ENCODE measurements at places on chromosomes 11 and 22. TPM values are rescaled to one million over a fixed set of nuclear protein-coding genes. Genes with fewer than 3 reads are reported as not detected.

The RIMBP3B gene
- total RNA-seq = 0.29 TPM

The LUZP2 gene
- total RNA-seq = not detected

GRCh38 chr11:25890626-25891260 is 441.2 kb upstream of the ANO3 start:
- no peak for DNase-seq
- H3K4me3 ChIP-seq = no peak overlapping the region
- H3K27ac ChIP-seq = no peak overlapping the region
- H3K27me3 ChIP-seq = no peaks in the 10 kb centered on the region
- no peaks in the 10 kb centered on the region for H3K36me3 ChIP-seq

DNA sequence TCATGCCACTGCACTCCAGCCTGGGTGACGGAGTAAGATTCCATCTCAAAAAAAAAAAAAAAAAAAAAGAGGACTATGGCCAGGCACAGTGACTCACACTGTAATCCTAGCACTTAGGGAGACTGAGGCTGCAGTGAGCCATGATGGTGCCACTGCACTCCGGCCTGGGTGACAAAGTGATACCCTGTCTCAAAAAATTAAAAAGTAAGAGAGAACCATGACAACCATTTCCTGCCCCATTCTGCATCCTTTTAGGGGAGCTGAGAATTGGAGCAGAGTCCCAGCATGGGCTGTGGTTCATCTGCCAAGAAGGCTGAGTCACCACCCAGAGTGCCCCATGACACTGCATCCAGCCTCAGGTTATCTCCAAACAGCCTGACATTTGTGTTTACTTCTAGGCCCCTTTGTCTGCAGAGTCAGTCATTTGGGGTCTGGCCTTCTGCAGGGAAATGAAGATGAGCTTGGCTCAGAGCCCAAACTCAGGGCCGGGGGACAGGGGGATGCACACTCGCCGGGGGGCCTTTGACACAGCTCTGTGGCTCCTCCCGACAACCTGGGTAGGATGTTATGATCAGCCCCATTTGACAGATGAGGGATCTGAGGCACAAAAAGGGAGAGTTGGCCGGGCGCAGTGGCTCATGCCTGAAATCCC is 4.7 kb downstream of the CSDC2 start:
- no peak overlapping the region for H3K4me3 ChIP-seq
- H3K4me1 ChIP-seq = peaks cover 5% of the 10 kb centered on the region
- H3K36me3 ChIP-seq = no peaks in the 10 kb centered on the region
- no peak overlapping the region for H3K27ac ChIP-seq
- DNase-seq = peak; percentile 72

DNA sequence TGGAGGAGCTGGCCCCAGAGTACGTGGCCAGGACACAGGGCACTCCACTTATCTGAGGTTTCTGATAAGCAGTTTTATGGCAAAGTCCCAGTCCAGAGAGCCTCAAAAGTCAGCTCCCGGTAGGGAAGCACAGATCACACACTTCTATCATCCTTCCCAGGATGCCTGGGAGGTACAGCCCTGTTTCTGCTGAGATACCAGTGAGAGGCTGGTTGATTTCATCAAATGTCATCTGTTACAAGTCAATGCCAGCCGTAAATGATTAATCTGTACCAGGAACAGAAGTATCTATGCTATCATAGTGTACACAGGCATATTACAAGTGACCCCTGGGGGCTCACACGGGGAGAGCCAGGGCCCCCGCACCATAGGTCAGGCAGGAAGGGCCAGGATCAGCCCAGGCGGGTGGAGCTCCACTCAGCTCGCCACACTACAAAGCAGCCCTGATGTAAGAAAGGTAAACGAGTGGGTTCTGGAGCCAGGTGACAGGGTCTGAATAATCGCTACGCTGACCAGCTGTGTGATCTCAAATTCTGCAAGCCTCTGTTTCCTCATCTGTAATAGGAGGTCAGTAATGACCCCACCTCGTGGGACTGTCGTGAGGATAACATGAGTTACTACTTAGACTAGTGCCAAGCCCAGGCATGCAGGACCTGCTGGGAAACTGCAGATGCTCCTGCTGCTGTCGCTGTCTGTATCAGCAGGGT is 17.6 kb downstream of the PLA2G6 start:
- H3K4me1 ChIP-seq = peaks cover 5% of the 10 kb centered on the region
- no peak overlapping the region for H3K27ac ChIP-seq
- peaks cover 20% of the 10 kb centered on the region for H3K36me3 ChIP-seq
- DNase-seq = no peak
- no peak overlapping the region for H3K4me3 ChIP-seq

DNA sequence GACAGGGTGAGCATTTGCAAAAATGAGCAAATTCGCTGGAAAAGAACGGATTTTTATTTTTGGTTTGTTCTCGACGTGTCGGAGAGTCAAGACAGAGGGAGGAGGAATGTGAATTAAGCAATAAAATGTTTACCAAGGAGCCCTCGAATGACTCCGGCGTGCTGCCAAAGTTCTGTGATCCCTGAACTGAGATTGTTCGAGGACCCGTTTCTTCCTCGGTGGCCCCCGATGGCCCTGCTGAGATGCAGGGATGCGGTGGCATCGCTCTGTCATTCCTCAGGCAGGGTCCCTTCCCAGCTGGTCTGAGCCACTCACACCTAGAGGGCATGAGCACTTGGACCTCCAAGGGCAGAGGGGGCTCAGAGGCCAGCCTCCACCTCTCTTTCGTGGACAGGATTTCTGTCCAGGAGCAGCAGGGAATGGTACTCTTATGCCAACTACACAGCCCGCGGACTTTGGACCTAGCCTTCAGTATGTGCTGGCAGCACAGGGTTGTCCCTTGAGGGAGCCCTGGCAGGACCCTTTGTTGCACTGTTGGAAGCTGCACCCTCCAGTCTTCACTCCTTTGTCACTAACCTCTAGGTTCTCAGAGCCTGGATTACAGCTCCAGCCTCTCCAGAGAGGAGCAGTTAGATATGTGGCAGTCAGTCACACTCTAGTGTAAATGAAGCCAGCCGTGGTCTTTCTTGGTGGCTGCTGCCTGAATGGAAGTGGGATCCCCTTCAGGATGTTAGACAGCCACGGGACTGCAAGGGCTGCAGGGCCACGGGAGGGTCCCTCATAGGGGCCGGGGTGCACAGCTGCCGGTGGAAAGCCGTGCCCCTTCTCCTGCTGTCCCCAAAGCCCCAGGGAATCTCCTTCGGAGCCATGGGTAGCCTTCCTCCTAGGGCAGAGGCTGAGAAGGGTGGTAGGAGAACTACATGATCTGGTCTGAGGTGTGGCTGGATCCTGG is 109.4 kb upstream of the ANO1 start:
- H3K36me3 ChIP-seq = no peaks in the 10 kb centered on the region
- no peak for DNase-seq
- H3K27ac ChIP-seq = no peak overlapping the region
- no peak overlapping the region for H3K4me3 ChIP-seq
- peaks cover 7% of the 10 kb centered on the region for H3K27me3 ChIP-seq
- H3K4me1 ChIP-seq = peaks cover 9% of the 10 kb centered on the region

DNA sequence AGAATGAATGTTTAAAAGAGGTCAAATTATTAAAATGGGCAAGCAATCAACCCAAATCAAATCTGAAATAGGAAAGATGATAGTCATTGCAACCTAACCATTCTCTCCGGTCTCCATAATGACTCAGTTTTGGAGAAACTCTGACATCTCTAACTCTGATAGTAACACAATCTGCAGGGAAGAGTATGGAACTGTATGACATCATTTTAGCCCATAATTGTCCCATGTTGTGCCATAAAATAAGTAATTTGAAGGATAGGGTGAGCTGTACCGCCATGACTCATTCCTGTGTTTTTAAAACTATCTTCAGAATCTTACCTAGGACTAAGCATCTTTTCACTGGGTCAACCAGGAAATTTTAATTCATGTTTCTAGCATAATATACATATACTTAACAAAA is 350.8 kb downstream of the DLG2 start:
- no peak for DNase-seq
- no peak overlapping the region for H3K27ac ChIP-seq
- no peak overlapping the region for H3K4me3 ChIP-seq
- no peaks in the 10 kb centered on the region for H3K27me3 ChIP-seq
- no peaks in the 10 kb centered on the region for H3K4me1 ChIP-seq
- no peaks in the 10 kb centered on the region for H3K36me3 ChIP-seq

Data from activated CD8-positive, alpha-beta T cell treated with anti-CD3 and anti-CD28 coated beads for 36 hours (primary cell).